AG08396 (cell line): ENCODE measurements at places on chromosomes 16 and 17.
A peak's percentile ranks its signal among the peaks of the same experiment; 100 is the strongest.

DNA sequence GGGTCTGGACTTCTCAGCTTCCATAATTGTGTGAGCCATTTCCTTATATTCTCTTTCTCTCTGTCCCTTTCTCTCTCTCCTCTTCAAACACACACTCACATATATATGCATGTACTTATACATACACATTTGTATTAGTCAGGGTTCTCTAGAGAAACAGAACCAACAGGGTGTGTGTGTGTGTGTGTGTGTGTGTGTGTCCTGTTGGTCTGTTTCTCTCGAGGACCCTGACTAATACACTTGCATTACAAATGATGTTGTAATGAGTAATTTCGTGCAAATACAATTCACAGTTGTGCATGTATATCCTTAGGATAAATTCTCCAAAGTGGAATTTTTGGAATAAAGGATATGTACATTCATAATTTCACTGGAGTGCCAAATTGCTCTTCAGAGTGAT lies 115.3 kb downstream of the NPIPB5 start:
- no peak for DNase-seq

- no peak for DNase-seq
These were observed 9.6 kb upstream of the ALDH3A1 start for GRCh38 chr17:19757536-19758180.

GRCh38 chr16:30526137-30526822 lies at the start of gene ZNF768:
Gene ZNF768 (minus strand): TSS chr16:30526566. CDS start chr16:30526413, 153 bp downstream.
- peak; percentile 80 for DNase-seq

GRCh38 chr17:82753201-82753464 lies 1.3 kb downstream of the TBCD start:
- DNase-seq, result no peak

GRCh38 chr17:48270899-48271298 lies 159.1 kb downstream of the SKAP1 start:
- DNase-seq, result no peak

DNA sequence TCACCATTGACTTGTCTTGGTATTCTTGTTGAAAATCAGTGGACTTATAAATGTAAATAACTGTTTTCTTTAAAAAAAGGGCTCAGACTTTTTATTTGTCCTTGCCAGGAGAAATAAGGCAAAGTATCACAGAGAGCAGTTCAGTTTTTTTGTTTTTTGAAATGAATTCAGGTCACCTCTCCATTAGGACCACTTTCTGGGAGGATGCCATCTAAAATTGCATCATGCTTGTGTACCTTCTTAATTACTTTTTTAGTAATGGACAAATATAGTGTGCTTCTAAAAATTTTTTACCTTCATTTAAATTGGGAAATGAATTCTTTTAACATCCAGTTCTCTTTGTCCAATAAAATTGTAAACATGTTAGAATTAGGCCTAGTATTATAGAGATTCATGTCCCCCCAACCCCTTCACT lies 210.0 kb downstream of the BCAS3 start:
- DNase-seq, result no peak

DNA sequence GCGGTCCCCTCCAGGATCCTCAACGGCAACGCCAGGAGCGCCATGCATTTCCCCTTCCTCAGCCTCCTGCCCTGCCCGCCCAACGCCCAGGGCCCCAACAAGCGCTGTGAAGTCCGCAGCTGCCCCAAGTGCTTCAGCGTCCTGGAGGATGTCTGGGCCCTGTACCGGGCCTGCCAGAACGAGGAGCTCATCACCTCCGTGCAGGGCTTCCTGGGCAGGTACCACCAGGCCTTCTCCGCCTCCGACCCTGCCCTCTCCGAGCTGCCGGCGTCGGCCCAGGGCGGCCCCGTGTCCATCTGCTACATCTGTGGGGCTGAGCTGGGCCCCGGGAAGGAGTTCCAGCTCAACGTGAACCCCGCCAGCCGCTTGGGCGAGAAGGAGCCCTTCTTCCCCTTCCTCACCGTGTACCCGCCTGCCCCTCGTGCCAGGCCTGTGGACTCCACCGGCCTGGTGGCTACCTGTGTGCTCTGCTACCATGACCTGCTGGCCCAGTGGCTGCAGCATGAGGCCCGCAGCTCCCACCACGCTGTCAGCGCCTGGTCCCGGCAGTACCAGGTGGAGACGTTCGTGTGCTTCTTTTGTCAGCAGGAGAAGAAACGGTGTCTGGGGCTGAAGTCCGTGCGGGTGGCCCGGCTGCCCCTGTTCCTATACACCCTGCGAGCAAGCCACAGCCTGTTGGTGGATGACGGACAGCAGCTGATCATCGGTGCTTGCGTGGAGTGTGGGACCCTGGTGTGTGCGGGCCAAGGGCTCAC lies 58.9 kb upstream of the CIBAR2 start:
- no peak for DNase-seq

GRCh38 chr17:67947325-67947813 lies 48.9 kb downstream of the C17orf58 start:
- no peak for DNase-seq

DNA sequence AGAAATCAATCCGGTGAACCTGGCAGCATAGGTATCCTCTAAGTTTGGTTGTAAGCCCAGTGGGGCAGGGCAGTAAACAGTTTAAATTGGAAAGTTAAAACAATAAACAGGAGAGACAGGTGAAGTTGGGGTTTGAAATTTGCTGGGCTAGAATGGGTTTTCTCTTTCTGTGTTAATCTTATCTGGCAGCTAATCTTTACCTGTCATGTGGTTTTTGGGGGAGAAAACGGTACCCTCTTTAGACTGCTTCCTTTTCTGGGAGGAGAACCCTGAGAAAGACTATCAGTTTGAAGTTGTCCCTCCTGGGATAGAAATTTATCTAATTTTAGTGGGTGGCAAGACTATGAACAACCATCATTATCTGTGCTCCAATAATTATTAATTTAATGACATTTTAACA lies 24.0 kb downstream of the CDH13 start:
- no peak for DNase-seq

DNA sequence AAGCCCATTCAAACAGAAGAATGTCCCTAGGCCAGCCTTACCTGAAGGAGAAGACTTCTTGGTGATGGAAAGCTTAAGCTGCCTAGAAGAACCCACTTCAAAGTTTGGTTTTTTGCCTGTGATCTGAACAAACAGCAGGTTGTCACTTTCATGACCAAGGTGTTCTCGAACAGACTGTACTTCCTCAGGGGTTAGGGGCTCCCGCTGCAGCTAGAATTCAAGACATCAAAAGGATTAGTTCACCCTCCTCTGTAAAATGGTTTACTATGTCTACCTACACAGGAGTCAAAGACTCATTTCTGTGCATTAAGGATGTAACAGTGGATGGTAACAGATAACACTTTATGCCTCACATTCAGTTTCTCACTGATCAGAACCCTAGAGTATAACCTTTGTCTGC lies 13.2 kb downstream of the CIAPIN1 start:
- no peak for DNase-seq
